ENCODE measurements at places on chromosomes 6 and 20.

GRCh38 chr20:46746956-46747526 lies 37.6 kb downstream of the SLC2A10 start:
- DNase-seq: no peak

- DNase-seq: no peak
These were observed 74.9 kb downstream of the AGPAT4 start for GRCh38 chr6:161198783-161199460.

GRCh38 chr20:6165346-6165745 lies 42.5 kb upstream of the FERMT1 start:
- no peak for DNase-seq

DNA sequence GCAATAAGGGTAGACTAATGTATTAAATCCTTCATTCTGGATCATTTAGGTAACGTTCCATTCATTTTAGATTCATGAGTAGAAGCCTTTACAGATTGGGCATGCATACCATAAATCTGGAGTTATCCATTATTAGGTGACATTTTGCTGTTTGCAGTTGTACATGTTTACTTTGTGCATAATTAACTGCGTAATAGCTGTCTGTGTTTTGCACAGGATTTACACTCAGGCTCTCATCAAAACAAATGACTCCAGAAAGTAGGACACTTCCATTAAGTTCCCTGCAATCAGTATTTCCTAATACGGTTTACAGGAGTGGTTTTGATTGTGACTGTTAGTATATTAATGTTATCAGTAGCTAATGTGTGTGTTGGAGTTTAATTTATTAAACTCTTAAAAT lies 997.4 kb downstream of the HACE1 start:
- no peak for DNase-seq

- DNase-seq: no peak
These were observed 110.9 kb upstream of the SSTR4 start for GRCh38 chr20:22924046-22924737.

DNA sequence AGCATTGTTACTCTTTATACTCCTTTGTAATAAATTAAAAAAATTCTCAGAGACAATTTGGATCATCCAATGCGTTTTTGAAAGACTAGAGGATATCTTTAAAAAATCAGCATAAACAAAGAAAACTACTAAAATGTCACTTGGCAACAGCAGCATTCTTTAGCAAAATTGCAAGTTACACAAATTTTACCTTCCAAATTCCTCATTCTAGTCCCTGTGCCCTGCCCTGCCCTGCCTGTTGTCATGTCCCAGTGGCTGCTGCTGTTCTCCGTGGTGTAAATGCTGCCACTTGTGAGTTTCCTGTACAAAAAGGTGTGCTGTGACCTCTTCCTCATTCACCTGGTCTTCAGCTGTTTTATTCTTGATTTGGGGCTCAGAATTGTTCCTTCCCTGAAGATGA lies 83.2 kb downstream of the CDC5L start:
- no peak for DNase-seq

- peak; percentile 93 for DNase-seq
These were observed at the start of gene STMN3 for GRCh38 chr20:63653041-63653973. STMN3 (minus strand) TSS chr20:63653424; CDS start chr20:63653345, 79 bp downstream.

DNA sequence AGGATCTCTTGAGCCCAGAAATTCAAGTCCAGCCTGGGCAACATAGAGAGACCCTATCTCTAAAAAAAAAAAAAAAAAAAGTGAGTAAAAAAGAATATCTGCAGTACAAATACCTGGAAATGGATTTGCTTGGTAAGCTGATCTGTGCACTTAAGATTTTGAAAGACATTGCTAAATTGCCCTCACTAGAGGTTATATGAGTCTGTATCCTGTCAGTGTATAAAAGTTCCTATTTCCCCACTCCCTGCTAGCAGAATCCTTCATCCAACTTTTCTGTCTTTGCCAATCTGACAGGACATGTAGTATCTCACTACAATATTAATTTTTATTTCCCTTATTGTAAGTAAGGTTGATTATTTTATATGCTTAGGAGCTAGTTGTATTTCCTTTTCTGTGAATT lies 36.1 kb downstream of the BICRAL start:
- DNase-seq: no peak

GRCh38 chr20:47406849-47407682 lies 50.6 kb upstream of the ZMYND8 start:
- no peak for DNase-seq

DNA sequence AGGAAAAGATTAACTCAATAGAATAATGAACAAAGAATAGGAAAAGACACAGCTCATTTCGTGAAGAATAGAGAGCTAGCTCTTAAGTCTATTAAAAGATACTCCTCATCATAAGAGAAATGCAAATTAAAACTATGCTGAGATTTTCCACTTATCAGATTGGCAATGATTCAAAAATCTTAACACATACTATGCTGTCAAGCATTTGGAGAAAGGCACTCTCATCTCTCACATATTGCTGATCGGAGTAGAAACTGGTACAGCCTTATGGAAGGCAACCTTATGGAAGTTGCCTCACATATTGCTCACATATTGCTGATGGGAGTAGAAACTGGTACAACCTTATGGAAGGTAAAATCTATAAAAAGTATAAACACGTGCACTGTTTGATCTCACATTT lies 21.4 kb upstream of the PLAGL1 start:
- no peak for DNase-seq

GRCh38 chr20:25022680-25023079 lies 30.1 kb upstream of the APMAP start:
- no peak for DNase-seq

- DNase-seq: no peak
These were observed 155.4 kb downstream of the NRN1 start for GRCh38 chr6:5851261-5851757.

GRCh38 chr6:10014557-10014956 lies 400.3 kb downstream of the TFAP2A start:
- no peak for DNase-seq

DNA sequence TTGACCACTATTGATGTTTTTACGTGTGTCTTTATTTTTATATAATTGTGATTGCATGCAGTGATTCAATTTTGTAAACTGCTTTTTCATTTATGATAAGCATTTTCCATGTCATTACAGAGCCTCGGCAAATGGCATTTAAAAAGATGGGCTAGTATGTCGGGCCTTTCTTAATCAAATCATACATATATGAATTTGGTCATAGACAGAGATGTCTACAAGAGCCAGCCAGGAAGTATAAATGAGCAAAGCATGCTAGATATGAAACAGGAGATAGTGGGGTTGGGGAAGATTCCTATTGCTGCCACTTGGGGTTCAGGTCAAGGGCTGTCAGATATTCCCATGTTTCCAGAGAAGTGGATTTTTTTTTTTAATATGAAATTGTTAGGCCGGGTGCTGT lies 20.0 kb downstream of the KIF3B start:
- no peak for DNase-seq

- DNase-seq: no peak
These were observed 345.3 kb downstream of the CDKAL1 start for GRCh38 chr6:20879526-20879925.

DNA sequence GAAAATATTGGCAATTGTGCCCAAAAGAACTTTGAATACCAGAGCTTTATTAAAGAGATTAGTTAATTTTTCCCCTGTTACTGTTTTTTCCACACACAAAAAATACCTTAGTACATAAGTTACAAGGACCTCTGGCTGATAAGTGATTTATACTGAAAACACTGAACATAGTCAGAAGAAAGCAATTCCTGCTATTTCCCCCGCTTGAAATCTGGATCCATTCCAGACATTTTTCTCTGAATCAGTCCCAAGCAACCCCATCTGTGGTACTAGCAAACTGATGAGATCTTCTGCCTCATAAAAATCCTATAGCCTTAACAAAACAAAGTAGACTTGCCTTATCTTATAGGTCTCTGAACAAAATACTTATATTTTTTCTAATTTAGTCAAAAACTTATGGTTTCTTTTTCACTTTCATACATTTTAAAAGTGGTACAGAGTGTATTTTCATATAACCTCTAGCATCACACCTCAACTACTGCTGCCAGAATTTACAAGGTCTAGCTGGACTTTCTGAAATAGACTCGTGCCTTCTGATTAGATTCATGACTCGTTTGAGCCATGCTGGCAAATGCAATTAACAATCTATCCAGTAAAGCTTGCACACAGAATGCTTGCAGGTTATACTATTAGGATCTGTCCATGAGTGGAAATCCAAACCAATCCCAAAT lies 111.9 kb downstream of the TBX18 start:
- peak; percentile 93 for DNase-seq

DNA sequence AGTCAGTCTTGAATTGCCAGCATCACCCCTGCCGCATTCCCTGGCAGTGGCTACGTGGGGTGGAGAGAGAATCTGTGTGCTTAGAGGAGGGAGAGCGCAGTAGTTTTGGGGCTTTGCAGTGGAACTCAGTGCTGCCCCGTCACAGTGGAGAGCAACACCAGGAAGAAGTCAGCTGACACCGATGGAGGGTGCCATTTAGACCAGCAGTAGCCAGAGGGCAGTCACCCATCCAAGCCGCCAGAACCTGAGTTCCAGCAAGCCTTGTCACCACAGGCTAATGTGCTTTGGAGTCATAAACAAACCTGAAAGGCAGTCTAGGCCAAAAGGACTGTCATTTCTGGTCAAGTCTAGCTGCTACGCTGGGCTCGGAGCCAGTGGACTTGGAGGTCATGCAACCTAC lies 22.0 kb upstream of the PERP start:
- DNase-seq: no peak

All from NCI-H226 (cell line).